Stimulated activated naive CD4-positive, alpha-beta T cell (primary cell): ENCODE measurements at places on chromosomes 12 and 14.

- DNase-seq: no peak
Measured at GRCh38 chr12:39440781-39441180, 2.1 kb downstream of the KIF21A start.

DNA sequence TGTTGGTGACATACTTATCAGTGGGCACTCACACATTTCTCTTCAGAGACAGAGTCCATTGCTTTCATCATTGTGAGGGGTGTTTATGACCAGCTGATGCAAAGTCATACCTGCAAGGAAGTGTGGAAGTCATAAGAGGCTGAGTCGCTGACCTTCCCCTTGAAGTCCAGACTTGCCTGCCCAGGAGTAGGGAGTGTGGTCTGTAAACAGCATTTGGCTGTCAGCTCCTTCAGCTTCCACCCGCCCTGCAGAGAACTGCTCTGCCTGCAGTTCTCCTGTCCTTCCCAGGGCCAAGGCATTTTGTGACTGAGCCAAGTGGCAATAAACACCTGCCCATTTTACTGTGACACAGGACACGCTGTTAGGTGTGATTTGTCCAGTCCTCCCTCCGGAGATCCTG lies 801.3 kb downstream of the BCL11B start:
- no peak for DNase-seq

GRCh38 chr12:3233797-3234196 lies 156.6 kb downstream of the TSPAN9 start:
- no peak for DNase-seq

GRCh38 chr12:3750616-3751015 lies 2.3 kb downstream of the CRACR2A start:
- DNase-seq: no peak

DNA sequence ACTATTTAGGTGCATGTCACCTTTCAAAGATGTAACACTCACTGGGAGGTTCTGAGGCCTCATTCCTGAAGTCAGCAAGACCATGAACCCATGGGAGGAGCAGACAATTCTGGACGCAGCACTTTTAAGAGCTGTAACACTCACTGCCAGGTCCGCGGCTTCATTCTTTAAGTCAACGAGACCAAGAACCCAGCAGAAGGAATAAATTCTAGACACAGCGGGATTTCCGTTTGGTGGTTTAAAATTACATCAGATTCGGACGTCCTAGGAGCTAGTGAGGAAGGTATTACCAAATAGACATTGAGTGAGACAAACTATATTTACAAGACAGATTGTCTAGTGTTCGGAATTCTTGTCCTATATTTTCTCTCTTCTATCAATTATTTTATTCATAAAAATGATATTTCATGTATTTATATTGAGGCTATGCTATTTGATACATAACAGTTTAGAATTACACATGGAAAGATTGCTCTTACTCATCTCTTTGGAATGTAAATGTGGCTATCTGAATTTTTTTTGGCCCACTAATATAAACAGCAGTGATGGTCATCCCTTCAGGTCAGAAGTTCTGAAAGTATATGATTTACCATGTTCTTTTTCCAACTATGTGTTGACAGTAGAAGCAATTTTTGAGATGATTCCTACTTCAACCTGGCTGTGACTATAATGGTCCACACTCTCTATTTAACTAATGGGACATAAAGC lies 1973.0 kb upstream of the FLRT2 start:
- no peak for DNase-seq

DNA sequence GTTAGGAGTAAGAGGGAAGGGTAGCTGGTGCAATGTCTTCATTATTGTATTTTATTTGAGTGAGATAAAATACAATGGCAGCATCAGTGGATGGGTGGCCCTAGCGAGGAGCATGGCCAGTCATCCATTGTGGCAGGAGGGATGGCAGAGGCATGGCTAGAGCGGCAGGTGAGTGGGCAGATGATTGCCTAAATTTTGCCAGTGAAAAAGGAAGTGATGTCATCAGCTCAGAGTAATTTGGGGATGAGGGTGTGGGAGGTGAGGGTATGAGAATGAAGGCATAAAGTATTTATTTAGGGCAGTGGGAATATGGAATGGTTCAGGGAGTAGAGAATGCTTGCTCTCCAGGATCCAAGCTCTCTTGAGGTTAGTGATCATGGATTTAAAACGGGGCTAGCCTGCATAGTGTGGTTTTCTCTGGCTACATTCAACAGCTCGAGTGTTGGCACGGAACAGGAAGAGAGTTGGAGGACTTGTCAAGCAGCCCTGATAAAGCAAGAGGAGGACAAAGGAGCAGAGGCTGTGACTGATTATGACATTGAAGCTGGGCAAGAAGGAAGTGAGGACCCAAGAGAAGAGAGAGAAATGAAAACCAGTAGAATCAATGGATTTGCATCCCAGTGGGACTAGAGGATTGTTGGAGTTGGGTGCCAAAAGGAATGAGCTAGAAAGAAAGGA lies 18.7 kb upstream of the SERPINA6 start:
- no peak for DNase-seq

DNA sequence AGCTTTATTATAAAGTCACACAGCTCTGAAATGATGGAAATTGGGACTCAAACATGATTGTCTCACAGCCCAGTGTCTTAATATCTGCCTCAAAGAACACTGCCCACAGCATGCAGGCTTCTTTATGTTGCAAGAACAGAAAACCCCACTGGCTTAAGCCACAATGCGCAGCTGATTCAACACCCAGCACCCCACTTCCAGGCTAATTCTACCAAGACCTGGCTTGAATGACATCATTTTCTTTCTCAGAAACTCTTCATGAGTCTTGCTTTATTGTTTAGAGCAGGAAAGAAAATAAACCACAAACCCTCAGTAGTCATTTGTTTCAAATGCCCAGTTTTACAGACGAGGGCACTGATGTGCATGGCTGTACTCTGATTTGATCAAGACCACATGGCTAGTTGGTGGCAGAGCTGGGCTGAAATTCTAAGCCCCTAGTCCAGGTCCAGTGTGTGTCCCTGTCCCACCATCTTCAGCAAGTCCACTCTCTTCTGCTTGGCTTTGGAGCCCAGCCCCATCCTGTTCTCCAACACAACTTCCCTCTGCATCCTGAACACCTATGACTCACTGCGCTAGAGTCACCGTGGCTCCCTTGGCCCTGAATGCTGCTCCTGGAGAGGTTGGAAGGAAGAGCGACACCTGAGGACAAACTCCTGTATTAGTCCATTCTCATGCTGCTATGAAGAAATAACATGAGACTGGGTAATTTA lies 50.3 kb upstream of the SRSF5 start:
- DNase-seq: no peak

- DNase-seq: no peak
Measured at GRCh38 chr14:68389943-68390342, 402.9 kb downstream of the ZFP36L1 start.

- no peak for DNase-seq
Measured at GRCh38 chr14:87691042-87691881, 301.7 kb downstream of the GALC start.

- DNase-seq: no peak
Measured at GRCh38 chr14:105894978-105895881, 368.8 kb downstream of the TMEM121 start.

DNA sequence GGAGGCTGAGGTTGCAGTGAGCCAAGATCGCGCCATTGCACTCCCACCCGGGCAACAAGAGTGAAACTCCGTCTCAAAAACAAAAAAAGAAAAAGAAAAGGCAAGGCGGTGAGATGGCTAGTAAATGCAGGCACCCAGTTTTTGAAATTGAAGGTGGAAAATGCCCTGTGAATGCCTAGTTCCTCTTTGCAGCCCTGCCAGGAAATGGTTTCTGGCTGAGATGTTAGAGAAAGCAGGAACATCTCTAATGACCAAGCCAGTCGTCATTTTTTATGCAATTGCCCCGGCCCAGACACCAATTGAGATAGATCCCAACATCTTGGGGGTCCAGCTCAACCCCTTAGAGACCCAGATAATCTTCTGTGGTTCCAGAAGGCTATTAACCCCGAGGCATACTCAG lies 17.0 kb downstream of the SLC8A3 start:
- DNase-seq: no peak

DNA sequence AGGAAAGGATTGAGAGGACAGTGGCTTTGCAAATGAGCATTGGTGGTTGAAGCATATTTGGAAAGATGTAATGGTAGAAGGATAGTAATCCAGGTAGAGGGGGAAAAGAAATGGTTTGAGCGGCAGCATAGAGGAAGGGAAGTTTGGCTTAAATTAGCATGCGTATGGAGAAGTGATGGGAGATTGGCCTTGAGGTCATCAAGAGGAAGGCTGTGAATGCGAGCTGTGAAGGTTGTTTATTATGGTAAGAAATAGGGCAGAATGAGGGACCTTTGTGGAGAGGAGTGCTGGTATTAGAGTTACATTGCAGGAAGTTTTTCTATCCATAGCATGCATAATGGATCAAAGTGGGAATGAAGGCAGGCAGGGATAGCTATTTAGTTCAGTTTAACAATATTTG lies 162.1 kb downstream of the TMTC2 start:
- no peak for DNase-seq

- DNase-seq: no peak
Measured at GRCh38 chr12:108750526-108750925, 19.2 kb upstream of the CORO1C start.

- no peak for DNase-seq
Measured at GRCh38 chr12:33813536-33813935, 208.8 kb upstream of the ALG10 start.

- DNase-seq: no peak
Measured at GRCh38 chr12:46181465-46181864, 87.4 kb downstream of the SLC38A1 start.

GRCh38 chr12:9718968-9719367 lies 13.9 kb downstream of the CLECL1 start:
- no peak for DNase-seq

- no peak for DNase-seq
Measured at GRCh38 chr14:31543969-31544799, 17.0 kb upstream of the NUBPL start.

GRCh38 chr12:122244565-122245371 lies 18.9 kb upstream of the DIABLO start:
- no peak for DNase-seq

DNA sequence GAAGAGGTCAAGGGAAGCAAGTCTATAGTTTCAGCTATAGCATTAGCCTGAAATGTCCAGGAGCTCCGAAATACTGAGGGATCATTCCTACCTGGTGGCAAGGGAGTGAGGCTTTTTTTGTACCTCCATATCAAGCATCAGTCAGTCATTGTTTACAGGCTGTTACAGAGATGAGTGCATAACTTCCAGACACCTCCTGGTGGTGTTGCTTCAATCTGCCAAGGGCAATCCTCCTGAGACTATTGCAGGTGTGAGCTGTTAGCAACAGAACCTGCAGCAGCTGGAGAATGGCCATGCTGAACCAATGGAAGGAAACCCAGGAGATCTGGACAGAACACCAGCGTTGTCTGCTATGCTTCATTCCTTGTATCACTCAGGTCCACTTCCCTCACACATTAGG lies 80.0 kb upstream of the SLC8A3 start:
- no peak for DNase-seq

DNA sequence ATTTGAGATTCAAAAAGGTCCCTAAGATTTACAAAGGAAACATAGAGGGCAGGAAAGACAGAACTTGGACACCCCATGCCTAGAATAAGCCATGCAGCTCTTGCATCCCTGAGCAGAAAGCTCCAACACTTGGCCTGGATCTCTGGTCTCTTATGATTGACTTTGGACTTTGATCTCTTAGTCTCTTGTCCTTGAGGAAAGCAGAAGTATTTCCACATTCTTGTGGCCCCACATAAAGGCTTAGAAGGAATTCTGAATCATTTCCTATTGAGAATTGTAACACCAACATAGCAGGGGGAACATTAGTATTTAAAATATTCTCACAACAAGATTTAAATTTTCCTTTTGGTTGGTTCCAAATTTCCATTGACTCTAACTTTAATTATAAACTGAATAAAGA lies 283.7 kb upstream of the PRKD1 start:
- DNase-seq: no peak

DNA sequence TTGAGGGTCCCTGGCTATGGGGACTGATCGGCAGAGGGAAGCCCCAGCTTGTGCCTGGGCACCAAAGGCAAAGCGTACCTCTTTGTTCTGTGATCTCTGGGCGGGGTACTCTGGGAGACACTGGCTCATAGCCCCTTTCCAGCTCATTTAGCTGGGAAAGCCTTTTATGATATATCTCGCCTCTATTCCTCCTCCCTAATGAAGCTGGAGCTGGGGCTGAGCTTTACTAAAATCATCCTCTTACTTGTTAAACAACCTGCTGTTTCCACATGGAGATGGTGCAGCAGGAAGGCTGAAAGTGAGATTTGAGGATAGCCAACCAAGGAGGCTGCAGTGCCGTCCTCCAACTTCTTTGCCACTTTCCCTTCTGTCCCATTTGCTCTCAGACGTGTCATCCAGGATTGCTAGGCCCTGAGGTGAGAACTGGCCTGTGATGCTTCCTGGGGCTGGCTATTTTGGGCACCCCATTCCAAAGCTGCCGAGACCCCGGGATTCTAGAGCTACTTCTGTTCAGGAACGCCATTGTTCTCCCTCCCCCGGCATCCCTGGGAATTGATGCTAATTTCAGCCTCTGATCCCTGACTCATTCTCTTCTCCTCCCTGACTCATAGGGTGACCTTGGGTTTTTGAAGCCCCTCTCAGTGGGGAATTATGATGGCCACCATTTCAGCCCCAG lies 16.0 kb downstream of the PDE1B start:
- DNase-seq: no peak

DNA sequence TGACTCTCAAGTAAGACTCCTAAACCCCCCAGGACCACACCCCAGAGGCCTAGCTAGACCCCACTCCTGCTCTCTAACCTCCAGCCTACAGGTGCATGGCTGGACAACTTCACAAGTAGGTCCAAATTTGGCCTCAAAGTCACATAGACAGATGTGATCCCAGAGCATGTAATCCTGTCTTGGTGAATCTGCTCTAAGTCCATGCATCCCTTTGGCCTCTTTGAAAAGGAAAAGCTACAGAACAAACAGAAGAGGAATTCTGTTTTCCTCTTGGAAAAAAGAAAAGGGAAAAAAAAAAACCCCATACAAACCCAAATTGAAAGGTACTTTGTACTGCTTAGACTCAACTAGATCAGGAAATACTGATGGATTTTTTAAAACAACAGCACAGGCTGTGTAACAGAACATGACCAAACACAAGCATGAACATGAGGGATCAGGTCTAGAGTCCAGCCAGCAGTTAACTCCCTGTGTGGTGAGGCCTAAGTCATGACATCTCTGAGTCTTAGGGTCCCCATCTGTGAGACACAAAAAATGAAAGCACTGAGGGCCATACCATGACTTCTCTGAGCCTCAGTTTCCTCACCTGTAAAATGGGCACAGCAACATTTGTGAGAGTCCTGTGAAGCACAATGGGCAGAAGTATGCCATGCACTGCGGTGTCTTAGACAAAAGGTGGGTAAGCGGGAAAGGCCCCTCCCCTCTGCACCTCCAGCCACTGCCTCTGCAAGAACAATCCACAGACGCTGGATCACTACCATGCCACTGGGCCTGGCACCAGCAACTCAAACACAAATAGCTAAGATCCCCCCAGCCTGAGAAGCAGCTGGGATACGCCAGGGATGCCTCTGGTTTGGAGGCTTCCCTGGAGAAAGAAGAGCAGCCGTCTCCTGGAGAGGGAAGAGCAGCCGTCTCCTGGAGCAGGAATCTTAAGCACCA lies 9.9 kb downstream of the PITPNM2 start:
- DNase-seq: no peak

DNA sequence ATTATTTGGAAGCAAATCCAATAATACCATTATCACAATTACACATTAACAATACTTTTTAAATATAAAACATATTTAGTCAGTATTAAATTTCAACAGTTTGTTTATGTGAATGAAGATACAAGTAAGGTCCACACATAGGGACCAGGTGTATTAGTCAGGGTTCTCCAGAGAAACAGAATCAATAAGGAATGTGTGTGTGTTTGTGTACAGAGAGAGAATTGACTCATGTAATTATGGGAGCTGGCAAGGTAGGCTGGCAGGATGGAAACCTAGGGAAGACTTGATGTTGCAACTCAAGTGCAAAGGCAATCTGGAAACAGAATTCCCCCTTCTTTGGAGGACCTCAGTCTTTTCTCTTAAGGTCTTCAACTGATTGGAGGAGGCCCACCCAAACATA lies 123.2 kb upstream of the OTX2 start:
- no peak for DNase-seq
